CD4-positive, alpha-beta T cell treated with Interleukin-21 for 1 hour (primary cell): ENCODE measurements at places on chromosomes 5 and 9.

- DNase-seq = no peak
Observed at GRCh38 chr9:135906291-135907005, 898 bp downstream of the CAMSAP1 start.

DNA sequence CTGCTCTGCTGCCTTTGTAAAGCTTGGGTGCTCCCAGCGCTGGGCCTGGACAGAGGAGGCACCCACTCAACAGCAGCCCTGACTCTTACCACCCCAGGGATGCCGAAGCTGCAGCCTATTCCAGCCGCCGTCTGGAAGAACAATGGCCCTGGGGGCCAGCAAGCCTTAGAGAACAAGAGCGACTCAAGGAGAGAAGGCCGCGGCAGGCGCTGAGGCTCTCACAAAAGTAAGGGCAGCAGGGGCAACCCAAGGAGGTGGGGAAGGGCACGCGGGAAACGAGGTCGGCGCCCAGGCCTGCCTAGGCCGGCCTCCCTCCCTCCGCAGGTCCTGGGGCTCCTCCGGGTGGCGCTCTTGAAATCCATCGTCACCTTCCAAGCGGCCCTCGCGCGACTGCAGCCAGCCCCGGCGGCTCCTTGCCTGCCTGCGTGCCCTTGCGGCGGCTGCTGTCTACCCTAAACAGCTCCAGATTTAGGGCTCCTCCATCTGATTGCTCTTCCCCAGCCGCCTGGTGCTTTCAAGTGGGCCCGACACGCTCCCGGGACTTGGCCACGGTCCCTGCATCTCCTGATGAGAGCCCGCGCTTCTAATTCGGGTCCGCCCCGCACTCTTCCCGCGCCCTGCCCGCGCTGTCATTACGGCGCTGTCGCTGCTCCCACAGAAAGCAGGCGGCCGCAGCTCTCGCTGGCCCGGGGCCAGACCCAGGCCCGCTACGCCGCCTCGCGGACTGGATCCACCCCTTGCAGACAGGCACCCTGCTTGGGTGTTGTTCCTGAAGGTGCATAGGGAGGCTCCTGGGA lies 213.3 kb downstream of the SEMA6A start:
- no peak for DNase-seq

GRCh38 chr9:99294850-99295461 lies 72.9 kb downstream of the SEC61B start:
- DNase-seq = no peak

- no peak for DNase-seq
Observed at GRCh38 chr5:88813805-88814575, 69.0 kb downstream of the MEF2C start.

- no peak for DNase-seq
Observed at GRCh38 chr5:135048286-135048685, 14.3 kb upstream of the PITX1 start.

GRCh38 chr5:102664616-102665335 lies 90.3 kb upstream of the PAM start:
- no peak for DNase-seq

GRCh38 chr9:34087370-34087769 lies 38.7 kb upstream of the UBAP2 start:
- no peak for DNase-seq

DNA sequence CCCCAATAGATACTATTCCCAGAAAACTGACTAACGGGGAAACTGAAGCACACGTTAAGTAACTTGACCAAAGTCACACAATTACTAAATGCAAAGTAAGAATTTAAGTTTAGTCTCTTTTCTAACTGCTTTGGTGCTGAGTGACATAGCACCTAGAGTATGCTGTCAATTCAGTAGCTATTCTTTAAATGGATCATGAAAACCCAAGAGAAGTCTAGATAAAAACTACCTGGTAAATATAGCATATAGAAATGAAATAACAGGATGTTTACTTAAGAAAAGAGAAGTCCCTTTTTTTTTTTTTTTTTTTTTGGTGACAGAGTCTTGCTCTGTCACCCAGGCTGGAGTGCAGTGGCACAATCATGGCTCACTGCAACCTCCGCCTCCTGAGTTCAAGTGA lies 129.2 kb downstream of the PDE4D start:
- DNase-seq = no peak

- DNase-seq = no peak
Observed at GRCh38 chr5:33238826-33239695, 201.7 kb upstream of the TARS1 start.

- no peak for DNase-seq
Observed at GRCh38 chr5:163968651-163969050, 463.2 kb downstream of the MAT2B start.

- peak; percentile 3 for DNase-seq
Observed at GRCh38 chr9:81408951-81409350, 280.4 kb downstream of the TLE1 start.

DNA sequence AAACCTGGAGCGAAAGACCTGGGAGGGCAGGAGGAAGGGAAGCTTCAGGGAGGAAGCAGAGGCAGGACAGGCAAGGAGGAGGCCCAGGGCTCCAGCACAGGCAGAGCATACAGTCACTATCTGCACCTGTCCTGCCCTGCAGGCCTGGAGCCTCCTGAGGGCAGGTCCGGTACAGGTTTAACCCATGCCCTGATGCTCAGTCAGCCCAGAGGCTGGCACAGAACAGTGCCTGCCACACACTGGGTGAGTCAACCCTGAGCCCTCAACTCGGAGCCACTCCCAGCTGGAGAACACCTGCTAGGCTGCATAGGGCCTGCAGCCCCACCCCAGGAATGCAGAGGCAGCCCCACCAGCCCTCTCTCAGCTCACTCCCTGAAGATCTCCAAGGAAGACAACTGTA lies 161.5 kb upstream of the PHYKPL start:
- no peak for DNase-seq

DNA sequence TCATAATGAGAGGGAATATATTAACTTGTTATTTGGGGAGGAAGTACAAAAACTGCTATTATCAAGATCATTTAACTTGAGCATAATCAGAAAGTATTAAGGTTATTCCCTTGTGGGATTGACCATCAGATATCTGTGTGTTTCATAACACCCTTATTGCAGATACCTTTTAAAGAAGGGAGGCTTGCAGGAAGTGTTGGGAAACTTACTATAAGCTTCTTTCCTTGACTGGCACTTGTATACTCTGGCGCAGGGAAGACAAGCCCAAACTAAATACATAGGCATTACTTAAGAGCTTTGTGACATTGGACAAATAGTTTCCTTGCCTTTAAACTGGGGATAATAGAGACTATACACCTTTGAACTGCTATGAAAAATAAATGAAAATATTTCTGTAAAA lies 50.9 kb downstream of the PIK3R1 start:
- no peak for DNase-seq

DNA sequence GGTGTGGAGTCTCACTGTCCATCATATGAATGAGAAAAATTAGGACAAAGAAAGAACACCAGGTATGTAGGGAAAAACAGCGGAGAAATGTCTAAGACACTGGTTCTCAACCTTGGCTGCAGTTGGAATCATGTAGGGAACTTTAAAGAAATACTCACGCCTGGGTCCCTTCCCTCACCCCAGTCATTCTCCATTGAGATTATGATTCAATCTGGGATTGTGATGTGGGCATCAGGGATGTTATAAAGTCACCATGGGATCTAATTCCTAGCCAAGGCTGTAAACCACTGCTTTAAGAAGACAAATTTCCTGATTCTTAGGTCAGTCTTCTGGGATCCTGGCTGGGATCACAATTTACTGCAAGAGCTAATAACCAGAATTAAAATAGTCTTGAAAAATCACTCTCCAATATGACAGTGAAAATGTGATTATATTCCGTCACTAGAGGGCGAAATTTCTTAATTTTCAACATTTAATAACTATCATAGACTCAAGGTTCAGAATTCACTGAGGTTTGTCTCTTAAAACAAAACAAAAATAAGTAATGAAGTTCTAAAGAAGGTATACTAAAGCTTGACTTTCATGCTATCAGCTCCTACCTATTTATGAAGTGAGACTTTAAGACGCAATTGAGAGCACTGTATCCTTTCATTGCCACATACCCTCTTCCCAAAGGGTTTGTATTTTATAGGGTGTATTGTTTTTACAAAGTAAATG lies 60.5 kb downstream of the GLDC start:
- peak; percentile 30 for DNase-seq

DNA sequence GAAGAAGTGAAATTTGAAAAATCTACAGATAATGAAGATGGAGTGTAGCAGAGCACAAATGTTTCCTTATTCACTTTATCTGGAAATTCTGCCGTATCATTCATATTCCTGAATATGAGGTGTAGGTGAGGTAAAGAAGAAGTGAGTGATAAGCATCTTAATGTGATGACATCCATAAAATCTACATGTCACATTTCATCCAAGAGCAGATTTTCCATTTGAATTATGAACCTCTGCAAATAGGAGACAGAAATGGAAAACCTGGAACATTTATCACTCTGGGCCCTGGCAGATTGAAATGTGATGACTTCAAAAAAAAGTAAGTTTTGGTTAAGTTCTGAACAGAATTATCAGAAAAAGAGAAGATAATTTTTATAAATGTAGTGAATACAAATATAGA lies 240.2 kb downstream of the CDH12 start:
- no peak for DNase-seq

DNA sequence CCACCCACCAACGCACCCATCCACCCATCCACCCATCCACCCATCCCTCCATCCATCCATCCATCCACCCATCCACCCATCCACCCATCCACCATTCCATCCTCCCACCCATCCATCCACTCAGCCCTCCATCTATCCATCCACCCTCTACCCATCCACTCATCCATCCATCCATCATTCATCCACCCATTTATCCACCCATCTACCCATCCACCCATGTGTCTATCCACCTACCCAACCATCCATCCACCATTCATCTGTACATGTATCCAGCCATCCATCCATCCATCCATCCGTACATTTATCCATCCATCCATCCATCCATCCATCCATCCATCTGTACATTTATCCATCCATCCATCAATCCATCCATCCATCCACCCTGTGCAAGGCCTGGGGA lies 11.1 kb upstream of the VAV2 start:
- no peak for DNase-seq

DNA sequence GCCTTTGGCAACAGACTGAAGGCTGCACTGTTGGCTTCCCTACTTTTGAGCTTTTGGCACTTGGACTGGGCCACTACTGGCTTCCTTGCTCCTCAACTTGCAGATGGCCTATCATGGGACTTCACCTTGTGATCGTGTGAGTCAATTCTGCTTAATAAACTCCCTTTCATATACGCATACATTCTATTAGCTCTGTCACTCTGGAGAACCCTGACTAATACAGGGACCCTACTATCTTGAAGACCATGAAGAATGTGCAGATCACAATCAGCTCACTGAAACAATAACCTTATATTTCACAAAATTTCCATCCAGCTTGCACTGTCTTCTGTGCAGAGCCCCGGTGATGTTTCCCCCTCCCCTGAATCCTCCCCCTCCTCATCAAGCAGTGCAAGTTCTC lies 39.8 kb downstream of the TMEM215 start:
- DNase-seq = no peak

- no peak for DNase-seq
Observed at GRCh38 chr5:43674536-43674935, 71.6 kb downstream of the NNT start.

DNA sequence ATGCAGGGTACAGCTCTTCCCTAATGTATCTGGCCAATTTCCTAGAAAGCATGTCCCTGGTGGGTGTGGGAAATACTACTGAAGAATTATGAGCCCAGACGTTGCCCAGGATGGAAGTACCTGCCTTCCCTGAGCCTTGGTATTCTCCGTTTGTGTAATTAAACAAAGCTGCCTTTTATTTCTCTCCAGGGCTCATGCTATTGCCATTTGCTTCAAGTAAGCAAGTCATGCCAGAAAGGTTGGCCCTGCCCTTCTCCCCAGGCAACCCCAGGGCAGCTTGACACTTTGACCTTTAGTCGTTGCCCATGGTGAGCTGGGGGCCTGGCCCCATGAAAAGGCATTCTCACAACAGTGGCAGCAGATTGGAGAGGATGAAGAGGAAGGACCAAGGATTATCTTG lies 4.4 kb downstream of the COL27A1 start:
- DNase-seq = no peak

DNA sequence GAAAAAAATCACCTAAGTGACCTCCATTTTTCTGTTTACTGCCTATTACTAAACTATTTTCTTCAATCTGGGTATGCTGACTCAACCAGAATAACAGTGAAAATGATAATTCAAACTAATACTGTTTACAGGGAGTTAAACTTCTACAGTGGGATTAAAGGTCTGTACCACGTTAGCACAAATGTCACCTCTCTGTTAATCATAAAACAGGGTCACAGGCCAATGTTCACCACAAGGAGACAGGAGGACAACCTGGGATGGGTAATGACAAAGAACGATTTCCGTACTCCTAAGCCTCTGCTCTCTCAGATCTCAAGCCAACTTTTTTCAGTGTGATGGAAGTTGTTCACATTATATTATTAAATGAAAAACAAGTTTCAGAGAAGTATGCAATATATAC lies 2.3 kb downstream of the ALDOB start:
- DNase-seq = no peak

DNA sequence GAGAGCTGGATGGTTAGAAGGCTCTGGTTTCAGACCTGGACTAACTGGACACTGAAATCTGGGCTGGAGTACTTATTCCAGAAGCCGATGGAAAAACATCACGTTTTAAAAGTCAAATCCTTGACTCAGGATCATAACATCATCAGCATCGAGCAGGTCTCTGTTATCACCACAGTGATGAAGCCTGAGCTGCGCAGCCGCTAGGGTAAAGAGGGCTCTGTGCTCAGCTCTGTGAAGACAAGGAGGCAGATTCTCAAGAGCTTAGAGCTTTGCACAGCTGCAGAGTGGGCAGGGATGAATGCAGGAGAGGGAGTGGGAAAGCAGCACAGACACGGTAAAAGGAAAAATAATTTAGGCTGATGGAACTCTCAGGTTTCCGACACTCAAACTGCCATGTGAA lies 208.8 kb upstream of the TAS2R1 start:
- DNase-seq = no peak

DNA sequence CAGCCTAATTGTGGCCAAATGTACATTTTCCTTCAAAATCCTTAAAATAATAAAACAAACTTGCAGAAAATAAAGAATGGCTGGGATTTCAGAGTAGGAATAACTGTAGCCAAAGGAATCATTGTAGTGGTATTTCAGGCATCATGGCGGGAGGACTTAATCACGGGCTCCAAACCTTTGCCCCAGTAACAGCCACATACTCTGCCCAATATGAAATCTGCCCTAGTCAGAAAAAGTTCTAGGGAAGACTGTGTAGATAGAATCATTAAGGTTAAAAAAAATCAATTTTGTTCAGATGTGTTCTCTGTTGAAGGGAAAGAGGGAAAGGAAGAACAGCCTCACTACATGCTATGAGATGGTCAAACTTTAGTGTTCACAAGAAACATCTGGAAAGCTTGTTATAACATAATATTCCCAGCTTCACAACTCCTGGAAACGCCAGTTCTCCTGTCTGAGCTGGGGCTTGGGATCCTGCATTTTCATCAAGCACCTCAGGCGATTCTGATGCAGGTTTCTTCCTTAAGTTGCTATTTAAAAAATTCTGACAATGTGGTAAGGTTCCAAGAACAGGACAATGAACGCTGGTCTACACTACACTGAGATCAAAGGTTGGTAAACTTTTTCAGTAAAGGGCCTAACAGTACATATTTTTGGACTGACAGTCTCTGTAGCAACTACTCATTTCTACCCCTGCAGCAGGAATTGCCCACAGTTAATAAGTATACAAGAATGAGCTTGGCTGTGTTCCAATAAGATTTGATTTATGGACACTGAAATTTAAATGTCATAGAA lies 87.9 kb downstream of the CEMIP2 start:
- DNase-seq = no peak
